ENCODE measurements at places on chromosomes 16 and 17.
A peak's percentile ranks its signal among the peaks of the same experiment; 100 is the strongest.

- DNase-seq, result no peak
Observed at GRCh38 chr16:84608282-84608681, 9.6 kb downstream of the COTL1 start.

DNA sequence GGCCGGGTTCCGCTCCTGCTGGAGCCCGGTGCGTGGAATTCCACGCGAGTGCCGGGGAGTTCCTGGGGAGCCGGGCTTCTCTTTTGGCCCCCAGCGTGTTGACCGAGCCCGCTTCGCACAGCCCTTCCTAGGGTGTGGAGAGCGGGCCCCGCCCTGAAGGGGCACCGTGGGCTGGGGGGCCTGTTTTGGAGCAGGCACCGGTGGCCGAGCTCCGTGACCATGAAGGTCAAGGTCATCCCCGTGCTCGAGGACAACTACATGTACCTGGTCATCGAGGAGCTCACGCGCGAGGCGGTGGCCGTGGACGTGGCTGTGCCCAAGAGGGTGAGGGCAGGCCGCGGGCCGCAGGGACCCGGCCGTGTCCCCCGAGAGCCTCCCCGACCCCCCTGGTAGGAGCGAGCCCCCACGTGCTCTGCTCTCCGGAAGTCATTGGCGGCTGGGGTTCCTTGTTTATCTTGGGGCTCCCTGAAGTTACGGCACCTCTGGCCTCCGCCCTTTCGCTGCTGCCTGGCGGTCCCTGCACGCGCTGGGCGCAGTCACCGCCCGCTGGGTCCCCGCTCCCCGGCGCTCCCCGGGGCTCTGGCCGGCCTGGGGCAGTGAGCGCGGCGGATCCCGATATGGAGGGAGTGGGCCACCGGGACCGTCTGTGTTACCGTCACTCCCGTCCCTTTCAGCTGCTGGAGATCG lies 528 bp downstream of the HAGHL start:
- peak; percentile 76 for DNase-seq

DNA sequence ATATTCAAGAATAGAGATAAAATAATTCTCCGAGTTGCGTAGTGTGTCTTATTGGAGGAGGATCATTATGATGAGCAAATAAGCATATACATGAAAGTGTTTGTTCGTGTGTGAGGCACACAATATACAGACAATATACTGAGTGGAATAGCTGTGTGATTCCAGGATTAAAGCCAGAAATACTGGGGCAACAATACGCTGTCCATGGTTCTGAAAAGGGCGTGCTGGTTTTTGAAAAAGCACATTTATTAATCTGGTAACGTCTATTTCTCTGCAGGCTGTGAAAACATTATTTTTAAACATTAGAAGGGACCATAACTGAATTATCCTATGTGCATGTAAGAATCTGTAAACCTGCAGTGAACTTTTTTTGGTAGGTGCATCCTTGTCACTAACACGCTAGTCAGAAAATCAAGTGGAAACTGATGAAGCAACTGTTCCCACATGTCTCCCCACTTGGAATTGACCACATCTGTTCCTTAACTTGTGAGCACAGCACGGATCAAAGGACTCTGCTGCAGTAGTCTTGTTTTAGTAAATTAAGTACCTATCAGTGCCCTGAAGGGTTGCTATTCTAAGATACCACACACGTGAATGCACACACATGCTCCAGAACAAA lies 346.0 kb downstream of the GRIN2A start:
- DNase-seq, result no peak

DNA sequence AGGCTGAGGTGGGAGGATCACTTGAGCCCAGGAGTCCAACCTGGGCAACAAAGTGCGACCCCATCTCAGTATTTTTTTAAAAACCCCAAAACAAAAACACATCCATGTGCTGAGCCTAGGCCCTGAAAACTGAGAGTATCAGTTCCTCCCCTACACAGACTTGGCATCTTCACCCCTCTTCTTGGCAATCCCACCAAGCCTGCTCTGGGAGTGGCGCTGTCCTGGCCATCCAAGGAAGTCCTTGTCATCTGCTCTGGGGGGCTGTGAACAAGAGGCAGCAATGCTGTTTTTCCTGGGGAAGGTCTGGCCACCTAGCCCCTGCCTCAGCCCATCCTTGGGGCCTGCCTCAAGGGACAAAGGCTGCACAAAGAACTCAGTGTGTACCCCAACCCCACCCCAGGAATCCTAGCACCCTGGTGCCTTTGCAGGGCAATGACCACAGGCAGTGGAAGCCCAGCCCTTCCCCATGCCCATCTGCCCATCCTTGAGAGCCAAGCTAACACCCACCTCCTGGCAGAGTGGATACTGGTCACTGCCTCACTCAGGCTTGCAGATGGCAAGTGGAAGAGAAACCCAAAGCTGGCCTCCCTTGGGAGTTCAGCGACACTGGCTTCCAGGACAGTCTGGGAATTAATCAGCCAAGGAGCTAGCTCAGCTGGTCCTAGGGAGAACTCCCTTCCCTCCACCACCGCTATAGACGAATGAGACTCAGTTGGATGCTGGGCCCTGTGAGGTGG lies 14.8 kb upstream of the GFOD2 start:
- no peak for DNase-seq

GRCh38 chr17:6027342-6028024 lies 42.7 kb upstream of the WSCD1 start:
- DNase-seq, result no peak

DNA sequence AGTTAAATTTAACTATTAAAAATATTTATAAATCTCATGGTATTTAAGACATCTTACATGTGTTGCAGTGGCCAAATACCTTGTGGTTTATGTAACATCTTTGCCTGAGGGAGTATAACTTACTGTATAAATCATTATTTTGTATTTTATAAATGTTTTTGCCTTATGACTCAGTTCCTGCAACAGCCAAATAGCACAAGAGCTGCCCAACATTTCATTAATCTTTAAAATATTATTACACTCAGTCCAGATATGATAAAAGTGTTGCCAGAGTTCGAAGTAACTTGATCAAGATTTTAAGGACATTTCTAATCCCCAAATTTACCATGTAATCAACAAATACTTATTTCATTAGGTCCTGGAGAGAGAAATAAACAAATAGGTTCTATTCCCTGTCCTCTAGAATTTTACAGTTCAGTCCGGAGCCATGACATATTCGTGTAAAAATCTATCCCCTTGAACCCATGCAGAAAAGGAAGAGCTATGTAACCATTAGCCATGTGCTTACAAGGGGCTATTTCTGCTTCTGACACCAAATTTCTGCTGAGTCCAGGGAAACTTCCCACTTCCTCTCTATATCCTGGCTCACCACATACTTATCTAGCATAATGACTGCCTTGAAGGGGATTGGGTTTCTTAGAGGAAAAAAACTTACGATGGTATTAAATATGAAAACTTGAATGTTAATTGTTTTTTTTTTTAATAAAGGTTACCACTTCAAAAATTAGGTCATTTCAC lies 44.0 kb downstream of the IRX6 start:
- DNase-seq, result no peak

- DNase-seq, result no peak
Observed at GRCh38 chr17:80267391-80267790, 6.7 kb downstream of the RNF213 start.

Measured in activated CD8-positive, alpha-beta memory T cell treated with anti-CD3 and anti-CD28 coated beads for 24 hours (primary cell).